ENCODE measurements at places on chromosomes 7 and 10.

- DNase-seq = no peak
Measured at GRCh38 chr10:12954866-12955265, 46.6 kb downstream of the CCDC3 start.

DNA sequence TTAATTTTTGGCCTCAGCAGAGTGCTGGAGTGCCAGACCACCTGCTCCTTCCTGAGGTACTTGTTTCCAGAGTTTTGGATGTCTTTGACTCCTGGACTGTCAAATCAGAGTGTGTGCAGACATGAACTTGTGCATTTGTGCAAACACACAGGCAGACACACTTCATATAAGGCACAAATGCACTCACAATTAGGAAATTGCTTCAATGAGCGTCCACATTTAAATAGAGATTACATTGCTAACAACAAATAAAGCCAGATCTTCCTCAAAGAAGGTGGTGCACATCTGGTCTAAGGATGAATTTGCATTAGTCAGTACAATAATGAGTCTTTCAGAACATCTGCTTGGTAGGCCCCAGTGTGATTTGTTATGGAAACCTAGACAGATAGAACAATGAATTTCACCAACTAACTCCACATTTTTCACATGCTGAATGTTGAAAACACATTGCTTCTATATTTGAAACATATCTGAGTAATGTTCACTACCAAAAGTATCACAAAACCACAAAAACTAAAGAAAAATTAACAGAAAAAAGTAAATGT lies 266.7 kb upstream of the INHBA start:
- no peak for DNase-seq

- no peak for DNase-seq
Measured at GRCh38 chr10:73956476-73957359, 41.2 kb upstream of the VCL start.

DNA sequence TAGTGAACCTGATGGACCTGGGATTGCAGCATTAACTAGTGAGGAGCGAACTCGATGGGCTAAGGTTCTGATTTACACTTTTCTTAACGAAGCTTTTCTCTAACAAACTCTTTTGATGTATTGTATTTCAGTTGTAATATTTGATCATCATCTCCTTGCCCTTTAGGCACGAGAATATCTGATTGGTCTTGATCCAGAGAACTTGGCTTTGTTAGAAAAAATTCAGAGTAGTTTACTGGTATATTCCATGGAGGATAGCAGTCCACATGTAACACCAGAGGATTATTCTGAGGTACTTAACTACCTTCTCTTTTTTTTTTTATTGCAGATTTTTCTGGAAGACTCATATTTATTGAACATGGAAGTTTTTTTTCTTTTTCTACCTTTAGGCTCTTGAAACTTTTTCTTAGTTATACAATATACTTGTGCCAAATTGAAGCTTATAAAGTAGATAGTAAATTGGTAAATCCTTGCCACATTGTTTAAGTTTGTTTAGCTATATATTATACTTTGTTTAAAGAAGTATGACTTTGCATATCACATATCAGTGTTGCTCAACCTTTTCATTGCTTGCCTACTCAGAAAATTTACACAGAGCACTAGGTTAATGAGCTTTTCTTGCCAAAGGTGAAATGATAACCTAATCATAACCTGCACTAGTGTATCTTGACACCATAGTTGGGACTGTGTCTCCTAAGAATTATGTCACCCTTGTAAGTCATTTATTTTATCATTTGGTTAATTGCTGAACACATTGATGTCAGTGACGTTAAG lies 30.4 kb downstream of the CROT start:
- DNase-seq = peak; percentile 3

DNA sequence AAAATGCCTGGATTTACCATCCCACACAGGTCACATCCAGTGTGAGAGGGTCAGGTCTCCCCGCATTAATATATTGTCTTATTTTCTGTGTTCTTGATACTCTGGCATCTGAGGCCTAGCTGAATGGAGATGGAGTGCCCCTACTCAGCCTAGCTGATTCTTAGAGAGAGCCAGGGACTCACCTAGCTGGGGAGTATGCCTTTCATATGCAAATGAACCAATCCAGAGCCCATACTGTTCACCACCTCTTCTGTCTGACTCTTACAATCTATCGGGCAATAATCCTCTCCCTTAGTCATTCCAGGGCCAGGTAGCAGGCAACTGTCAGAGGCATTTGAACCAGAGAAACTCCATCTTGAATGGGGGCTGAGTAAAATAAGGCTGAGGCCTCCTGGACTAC lies 46.3 kb downstream of the LBX1 start:
- DNase-seq = no peak

GRCh38 chr10:87960230-87960629 lies 96.8 kb downstream of the PTEN start:
- DNase-seq = no peak

DNA sequence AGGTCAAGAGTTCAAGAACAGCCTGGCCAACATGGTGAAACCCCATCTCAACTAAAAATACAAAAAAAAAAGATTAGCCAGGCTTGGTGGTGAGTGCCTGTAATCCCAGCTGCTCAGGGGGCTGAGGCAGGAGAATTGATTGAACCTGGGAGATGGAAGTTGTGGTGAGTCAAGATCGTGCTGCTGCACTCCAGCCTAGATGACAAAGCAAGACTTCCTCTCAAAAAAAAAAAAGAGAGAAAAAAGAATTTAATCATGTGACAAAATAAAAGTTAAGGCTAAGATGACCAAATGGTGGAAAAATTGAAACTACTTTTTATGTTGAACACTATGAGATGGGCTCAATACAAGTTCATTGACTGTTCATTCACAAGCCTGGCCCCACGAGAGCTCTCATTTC lies 141.1 kb upstream of the WDR11 start:
- no peak for DNase-seq

DNA sequence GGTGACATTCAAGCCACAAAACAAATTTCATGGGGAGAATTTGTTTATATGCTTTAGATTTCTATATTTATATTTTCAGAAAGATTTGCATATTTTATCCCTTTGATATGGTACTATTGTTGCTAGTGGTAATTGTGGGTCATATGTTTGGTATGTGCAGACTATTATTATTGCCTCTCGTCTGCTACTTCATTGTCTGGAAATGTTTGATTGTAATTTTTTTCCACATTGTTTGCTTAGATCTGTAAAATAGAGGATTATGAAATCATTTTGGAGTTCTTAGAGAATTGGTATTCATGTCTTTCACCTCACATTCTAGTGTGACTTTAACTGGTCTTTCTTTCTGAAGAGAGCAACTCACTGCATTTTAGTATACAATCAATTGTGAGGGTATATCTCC lies 44.7 kb downstream of the MYO3A start:
- no peak for DNase-seq

- DNase-seq = no peak
Measured at GRCh38 chr10:60618861-60619260, 159.4 kb upstream of the CDK1 start.

DNA sequence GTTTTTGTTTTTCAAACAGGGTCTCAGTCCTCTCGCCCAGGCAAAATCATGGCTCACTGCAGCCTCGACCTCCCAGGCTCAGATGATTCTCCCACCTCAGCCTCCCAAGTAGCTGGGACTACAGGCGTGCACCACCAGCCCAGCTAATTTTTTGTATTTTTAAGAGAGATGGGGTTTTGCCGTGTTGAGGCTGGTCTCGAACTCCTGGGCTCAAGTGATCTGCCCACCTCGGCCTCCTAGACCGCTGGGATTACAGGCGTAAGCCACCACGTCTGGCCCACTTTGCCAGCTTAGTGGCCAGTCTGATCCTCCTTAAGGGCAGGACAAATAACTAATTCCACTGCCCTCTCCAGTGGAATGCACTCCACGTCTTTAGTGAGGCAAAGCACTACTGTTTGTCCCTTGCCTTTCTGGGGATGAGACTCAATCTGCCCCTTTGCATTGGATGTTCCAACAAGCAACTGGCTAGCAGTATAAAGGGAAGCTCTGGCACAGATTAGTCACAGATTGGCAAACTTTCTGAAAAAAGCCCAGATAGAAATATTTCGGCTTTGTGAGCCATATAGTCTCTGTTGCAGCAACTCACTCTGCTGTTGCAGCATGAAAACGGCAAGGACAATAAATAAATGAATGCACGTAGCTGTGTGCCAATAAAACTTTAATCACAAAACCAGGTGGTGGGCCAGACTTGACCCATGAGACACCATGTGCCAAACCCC lies 143.8 kb upstream of the RHEB start:
- DNase-seq = no peak

DNA sequence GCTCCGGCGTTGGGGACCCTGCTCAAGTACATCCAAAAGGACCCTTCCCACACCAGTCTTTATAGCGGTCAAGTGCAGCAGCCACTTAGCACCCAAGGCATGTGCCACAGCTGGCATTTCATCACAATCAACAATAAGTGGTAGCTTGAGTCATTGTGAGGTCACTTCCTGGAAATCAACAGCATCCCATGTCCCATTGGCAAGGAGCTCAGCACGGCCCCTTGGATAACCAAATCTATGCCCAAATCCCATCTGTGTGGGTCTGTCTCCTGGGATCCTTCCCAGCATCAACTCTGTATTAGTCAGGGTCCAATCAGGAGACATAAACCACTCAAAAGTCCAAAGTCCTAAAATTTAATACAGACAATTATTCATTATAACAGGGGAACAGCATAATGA lies 27.1 kb downstream of the MDH2 start:
- DNase-seq = no peak

- DNase-seq = no peak
Measured at GRCh38 chr7:149866139-149866778, 7.5 kb upstream of the ATP6V0E2 start.

DNA sequence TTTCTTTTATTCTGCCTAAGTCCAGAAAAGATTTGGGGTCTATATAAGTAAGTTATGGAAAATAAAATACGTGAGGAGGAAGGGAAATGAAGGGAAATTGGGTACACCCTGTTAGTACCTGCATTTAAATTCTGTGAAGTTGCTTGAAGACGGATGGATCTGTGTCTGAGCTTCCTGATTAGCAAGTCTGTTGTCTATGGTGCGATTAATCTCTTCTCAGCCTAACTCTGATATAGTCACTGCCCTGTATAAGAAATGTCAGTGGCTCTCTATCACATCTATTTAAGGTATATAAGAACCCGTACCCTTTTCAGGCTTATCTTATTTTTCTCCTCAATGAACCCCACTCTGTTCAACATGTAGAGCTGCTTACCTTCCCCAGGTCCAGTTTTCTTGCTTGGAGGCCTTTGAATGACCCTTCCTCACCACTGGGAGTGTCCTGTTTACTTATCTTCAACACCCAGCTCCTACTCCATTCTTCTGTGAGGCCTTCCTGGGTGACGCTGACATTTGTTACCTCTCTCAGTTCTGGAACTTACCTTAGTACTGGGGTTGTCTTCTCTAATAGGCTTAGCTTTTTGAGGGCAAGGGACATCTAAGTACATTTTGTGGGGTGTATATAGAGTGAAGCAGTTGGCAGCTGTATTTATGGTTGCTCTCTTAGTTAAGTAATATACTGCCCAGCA lies 149.6 kb upstream of the PRPS1L1 start:
- no peak for DNase-seq

DNA sequence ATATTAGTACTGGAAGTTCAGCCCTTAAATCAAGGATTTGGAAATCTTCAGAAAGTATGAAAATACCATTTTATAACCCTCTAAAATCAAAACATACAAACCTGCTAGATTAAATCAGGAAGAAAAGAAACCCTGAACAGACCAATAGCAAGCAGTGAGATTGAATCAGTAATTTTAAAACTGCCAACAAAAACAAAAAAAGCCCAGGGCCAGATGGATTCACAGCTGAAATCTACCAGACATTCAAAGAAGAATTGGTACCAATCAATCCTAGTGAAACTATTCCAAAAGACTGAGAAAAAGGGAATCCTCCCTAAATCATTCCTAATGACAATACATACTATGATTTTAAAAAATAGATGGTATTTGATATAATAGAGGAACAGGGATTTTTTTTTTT lies 70.1 kb downstream of the MCU start:
- no peak for DNase-seq

- no peak for DNase-seq
Measured at GRCh38 chr10:127833804-127834203, 58.9 kb downstream of the CLRN3 start.

- DNase-seq = no peak
Measured at GRCh38 chr10:86956848-86957448, 467 bp downstream of the MMRN2 start.

- DNase-seq = no peak
Measured at GRCh38 chr7:33471636-33472242, 342.4 kb downstream of the BBS9 start.
